Hepatocyte (in vitro differentiated cells): ENCODE measurements at places on chromosomes 7 and 10. TPM values are rescaled to one million over a fixed set of nuclear protein-coding genes. Genes with fewer than 3 reads are reported as not detected.

DNA sequence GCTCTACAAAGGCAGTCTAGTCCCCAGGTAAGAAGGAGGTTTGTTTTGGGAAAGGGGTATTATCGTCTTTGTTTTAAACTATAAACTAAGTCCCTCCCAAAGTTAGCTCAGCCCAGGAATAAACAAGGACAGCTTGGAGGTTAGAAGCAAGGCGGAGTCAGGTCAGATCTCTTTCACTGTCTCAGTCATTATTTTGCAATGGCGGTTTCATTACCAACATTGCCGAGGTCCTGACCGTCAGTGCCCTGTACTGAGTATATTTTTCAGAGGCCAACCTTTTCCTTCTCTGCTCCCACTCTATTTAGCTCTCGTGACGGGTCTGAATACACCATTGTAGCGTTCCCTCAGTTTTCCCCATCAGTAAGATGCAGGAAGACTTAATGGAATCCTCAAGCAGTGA lies 184.5 kb downstream of the PRKCQ start:
- no peak for DNase-seq

DNA sequence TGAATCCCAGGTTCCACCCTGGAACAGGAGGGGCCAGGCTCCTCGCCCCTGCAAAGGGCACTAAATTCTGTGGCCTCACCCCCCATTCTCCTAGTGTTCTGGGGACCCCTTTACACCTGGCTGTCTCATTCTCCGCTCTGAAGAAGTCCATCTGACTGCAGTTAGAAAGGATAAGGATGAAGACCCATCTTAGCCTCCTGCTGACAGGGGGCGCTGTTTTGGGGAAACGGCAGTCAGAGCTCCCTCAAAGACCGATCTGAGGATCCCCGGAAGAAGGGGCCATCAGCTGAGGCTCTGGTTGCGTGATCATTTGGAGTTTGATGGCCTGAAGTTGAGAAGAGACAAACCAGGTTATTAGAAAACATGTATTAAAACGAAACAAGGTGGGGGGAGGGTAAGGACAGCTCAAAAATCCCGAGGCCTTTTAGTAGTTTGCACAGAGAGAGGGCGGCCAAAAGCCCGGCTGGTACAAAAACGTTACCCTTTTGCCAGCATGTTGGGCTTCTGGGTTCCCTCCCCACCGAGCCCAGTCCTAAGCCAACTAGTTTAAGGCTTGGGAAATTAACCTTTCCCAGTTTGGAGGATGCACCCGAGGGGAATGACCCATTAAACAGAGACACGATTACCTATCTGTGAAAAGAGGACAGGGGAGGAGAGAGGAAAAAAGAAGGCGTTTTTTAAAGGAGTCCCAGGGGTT lies 102.8 kb downstream of the CHN2 start:
- no peak for DNase-seq

- peak; percentile 90 for DNase-seq
Measured at GRCh38 chr7:129188372-129188891, at the start of gene SMO. SMO (plus strand) TSS chr7:129188633; CDS start chr7:129189152, 519 bp downstream.

DNA sequence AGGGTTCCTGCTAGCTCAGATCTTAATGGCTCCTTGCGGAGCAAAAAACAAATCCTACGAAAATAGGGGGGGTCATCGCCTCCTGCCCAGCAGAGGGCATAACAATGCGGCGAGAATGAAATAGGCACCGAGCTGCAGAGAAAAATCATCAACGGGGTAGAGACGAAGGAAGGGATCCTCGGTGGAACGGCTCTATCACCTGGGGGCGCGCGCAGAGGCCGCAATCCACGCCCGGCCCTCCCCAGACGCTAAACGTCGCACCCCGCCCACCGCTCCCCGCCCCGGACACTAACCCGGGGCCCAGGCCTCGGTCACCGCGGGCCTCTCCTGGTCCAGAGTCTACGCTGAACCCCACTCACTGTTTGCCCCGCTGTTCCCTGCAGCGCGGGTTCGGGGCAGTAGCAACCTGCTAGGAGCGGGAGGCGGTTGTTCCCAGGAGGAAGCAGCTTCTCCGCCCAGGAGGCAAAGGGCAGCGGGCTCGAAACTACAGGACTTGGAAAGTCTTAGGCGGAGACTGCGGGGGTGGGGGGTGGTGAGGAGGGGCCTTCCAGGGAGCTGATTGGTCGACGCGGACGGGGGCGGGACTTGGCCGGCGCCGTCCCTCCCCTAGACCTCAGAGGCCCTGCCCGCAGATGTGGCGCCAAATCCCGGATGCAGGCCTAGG lies at the start of gene TCAF1:
TCAF1 (minus strand) TSS at position 509 of the 664 bp plus-strand sequence. CDS start 25,568 bp downstream, outside the sequence.
- DNase-seq = peak; percentile 98

- DNase-seq = no peak
Measured at GRCh38 chr10:70535001-70535400, 56.4 kb downstream of the PALD1 start.

DNA sequence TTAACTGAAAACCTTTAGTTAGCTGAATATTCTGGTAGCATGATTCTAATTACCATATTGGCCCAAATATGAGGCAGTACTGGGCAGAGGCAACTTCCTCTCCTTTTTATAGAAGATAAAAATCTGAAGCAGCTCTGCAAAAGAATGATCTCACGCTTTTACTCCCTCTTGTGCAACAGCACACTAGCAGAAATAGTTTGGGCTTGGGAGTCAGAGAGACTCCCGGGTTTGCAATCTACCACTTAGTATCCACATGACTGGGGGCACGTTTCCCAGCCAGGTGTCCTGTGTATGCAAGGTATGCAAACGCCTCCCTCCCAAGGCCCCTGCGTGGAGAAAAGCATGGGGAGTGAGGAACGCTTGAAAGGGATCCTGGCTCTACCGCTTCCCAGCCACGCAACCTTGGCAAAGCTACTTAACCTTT lies 47.2 kb upstream of the RHEB start:
- peak; percentile 26 for DNase-seq

GRCh38 chr7:98323597-98324322 lies 42.3 kb downstream of the BRI3 start:
- no peak for DNase-seq

DNA sequence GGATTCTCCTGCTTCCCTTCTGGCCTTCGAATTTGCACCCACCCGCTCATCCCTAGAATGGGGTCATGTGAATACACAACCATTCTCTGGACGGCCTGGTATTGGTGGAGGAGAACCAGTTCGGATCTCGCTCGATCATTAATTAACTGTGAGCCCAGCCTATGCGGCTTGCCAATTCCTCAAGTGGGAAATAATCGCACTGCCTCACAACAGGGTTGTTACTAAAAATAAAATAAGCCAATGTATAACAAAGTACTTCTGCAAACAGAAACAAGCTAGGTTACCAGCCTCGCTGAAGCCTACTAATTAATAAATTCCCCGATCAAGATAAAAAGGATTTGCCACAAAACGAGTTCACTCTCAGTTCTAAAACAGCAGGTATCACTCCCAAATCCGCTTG lies 16.2 kb downstream of the CTBP2 start:
- DNase-seq = no peak

DNA sequence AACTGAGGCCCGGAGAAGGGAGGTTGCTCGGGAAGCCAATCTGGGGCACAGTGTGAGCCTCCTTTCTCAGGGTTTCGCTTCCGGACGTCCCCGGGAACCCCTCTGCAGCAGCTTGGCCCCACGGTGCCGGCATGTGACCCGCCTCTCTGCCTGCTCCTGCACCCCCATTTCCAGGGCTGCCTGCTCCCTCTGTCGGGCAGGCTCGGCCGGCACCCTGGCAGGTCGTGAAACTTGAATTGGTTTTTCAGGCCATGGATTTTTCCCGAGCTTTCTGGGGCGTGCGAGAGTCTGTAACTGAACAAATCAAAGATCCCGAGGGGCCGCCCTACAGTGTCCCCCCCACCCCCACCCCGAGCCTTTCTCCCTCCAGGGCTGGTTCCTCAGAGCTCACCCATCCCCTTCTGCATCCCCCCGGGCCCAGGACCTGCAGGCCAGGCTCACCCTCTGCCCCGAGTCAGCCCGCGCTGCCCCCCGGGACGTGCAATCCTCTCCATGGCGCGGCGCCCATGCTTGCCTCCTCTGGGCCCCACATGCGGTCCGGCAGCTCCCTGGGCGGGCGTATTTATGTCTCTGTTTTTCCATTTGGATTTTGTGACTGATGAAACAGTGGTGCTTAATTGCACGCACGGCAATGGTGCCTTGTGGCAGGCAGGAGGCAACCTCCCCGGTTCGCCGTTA lies 58.1 kb downstream of the UNCX start:
- DNase-seq = no peak

IL15RA gene
- 2.4 and 4.1 TPM in 2 replicates for total RNA-seq

BPGM gene
- 23.2 and 25.0 TPM in 2 replicates for total RNA-seq

ZMYND11 gene
- 64.3 and 70.2 TPM in 2 replicates for total RNA-seq

TNPO3 gene
- total RNA-seq = 32.2 and 35.4 TPM in 2 replicates

TAS2R5 gene
- 4.4 and 5.1 TPM in 2 replicates for total RNA-seq

LGI1 gene
- 0.60 and 2.6 TPM in 2 replicates for total RNA-seq

CYP2C19 gene
- total RNA-seq = 44.6 and 46.4 TPM in 2 replicates

TMEM184A gene
- 14.5 and 23.4 TPM in 2 replicates for total RNA-seq

GHRHR gene
- total RNA-seq = 12.2 TPM in 1 of 2 replicates, not detected in the other
